Aortic smooth muscle cell (primary cell): ENCODE measurements at places on chromosomes 13 and 19. TPM values are rescaled to one million over a fixed set of nuclear protein-coding genes. Genes with fewer than 3 reads are reported as not detected.

C19orf85 gene
- total RNA-seq: not detected in 2 replicates

MEF2B gene
- total RNA-seq: not detected in 2 replicates

CAB39L gene
- total RNA-seq: 13.9 and 16.4 TPM in 2 replicates

LRRC8E gene
- total RNA-seq: 5.5 and 6.9 TPM in 2 replicates

NXNL1 gene
- not detected in 2 replicates for total RNA-seq

CEACAM3 gene
- total RNA-seq: not detected in 2 replicates

SELENOV gene
- not detected in 2 replicates for total RNA-seq

FFAR1 gene
- total RNA-seq: not detected in 2 replicates

FUT1 gene
- 0.25 and 0.26 TPM in 2 replicates for total RNA-seq

RPS19 gene
- 1,192 and 1,270 TPM in 2 replicates for total RNA-seq

LSR gene
- 0.26 and 0.37 TPM in 2 replicates for total RNA-seq

CLEC17A gene
- 0.06 and 0.13 TPM in 2 replicates for total RNA-seq

ZNF577 gene
- total RNA-seq: 6.1 and 7.3 TPM in 2 replicates

SPC24 gene
- 69.1 and 70.3 TPM in 2 replicates for total RNA-seq

CPAMD8 gene
- 0.26 and 0.31 TPM in 2 replicates for total RNA-seq

NEK5 gene
- 0.13 and 0.25 TPM in 2 replicates for total RNA-seq

ZNF541 gene
- total RNA-seq: 0.12 and 0.13 TPM in 2 replicates

STXBP2 gene
- total RNA-seq: 1.4 and 2.0 TPM in 2 replicates

LILRA1 gene
- total RNA-seq: not detected in 2 replicates

WASF3 gene
- 9.5 TPM in 2 replicates for total RNA-seq
